ENCODE measurements at places on chromosomes 2 and 18.

DNA sequence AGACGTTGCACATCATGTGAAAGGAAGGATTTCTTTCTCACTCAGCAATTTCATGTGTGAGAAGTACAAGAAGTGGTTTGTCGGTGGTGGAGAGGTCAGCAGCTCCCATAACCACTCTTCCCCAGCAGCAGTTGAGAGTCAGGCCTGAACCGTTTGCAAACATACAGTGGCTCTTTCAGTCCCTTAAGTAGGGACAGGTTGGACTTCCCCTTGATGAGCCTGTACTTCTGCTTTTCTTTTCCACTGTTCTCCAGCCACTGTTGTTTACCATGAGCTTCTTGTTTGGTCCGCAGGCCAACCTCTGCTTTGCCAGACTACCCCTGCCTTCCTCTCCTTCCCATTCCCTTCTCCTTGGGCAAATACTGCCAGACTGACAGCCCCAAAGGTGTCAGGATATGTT, 391.3 kb upstream of the CELF4 start:
- DNase-seq: no peak

- no peak for DNase-seq
These were observed 33.2 kb upstream of the MTIF2 start for GRCh38 chr2:55302241-55302640.

DNA sequence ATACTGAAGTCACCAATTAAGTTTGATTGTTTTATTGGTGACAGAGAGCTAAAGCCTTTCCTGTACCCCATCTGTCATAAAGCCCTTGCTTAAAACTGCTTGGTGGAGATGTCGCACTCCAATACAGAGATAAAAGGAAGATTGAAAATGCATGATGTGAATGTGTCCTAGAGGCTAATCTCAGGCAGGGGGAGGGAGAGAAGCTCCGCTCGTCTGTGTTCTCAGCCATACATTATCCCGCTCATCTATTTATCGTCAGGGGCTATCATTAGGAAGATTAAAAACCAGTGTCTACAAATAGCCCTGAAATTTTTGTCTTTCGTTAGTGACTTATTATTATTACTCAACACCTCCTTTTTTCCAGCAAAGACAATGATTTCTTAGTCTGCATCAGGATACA, 110.3 kb downstream of the CMPK2 start:
- no peak for DNase-seq

DNA sequence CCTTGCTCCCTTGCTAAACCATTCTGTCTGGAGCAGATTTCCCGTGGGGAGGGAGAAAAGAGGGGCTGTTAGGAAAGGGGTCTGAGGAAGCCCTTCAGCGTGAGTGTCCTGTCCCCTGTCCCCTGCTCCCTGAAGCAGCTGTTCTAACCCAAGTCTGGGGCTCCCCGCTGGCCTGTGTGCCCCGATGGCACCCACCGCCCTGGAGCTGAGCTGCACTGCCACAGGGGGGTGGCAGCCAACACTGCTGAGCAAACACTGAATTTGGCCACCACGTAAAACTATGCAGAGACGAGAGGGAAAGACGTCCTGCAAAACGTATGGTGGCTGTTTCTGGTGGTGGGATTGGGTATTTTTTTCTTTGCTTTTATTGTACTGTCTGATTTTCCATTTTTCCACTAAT, 17.9 kb downstream of the KCNG2 start:
- no peak for DNase-seq

DNA sequence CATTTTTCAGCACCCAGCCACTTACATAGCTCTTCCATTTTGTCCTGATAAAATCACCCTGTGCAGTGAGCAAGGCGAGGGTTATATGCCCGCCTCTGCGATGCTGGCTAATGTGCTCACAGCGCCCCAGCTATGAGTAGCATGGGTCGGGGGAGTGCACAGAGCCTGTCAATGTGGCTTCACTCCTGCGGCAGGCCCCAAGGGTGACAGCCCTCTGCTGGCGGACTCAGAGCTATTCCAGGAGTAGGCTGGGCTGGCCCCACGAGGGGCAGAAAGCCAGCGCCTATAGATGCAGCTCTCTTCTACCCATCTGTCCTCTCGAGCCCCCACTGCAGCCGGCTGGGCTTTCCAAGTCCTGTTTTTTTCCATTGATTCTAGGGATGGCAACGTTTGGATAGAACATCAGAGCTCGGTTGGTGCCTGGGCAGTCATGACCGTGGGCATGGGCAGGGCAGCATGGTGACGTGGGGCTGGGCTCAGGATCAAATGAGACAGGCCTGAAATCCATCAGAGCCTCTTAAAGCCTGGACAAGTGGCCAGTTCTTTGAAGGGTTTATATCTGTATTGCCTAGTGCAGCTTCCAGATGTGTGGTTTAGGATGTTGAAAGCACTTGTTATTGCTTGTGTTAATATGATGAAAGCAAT, 134.7 kb downstream of the MCFD2 start:
- DNase-seq: peak; percentile 77

- no peak for DNase-seq
These were observed 2.1 kb upstream of the TRIB2 start for GRCh38 chr2:12714391-12715221.

- peak; percentile 2 for DNase-seq
These were observed 1.7 kb downstream of the MARS2 start for GRCh38 chr2:197706839-197707207.

DNA sequence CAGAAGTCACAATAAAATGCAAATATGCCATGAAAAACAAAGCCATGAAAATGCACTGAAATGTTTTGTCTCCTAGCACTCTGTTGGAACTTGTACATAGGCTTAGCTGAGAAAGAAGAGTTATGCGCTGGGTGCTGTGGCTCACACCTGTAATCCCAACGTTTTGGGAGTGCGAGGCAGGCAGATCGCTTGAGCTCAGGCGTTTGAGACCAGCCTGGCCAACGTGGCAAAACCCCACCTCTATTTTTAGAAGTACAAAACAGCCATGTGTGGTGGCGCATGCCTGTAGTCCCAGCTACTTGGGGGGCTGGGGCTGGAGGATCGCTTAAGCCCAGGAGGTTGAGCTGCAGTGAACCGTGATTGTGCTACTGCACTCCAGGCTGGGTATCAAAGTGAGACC, 39.9 kb downstream of the IRS1 start:
- DNase-seq: no peak

DNA sequence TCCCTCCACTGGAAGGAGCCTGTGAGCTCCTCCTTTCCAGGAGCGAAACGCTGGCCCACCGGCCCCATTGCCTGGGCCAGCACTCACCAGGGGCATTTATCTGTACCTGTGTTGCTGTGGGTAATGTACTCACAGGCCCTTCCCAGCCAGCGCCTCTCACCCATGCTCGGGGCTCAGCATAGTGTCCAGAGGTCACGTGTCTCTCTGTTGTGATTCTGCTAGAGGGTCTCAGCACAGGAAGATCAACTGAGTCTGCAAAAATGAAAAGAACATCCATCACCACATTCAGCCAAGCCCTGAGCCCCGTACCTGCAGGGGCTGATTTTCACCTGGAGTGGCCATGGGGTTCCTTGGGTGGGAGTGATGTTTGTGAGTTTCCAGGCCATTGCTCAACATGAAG, 103.1 kb upstream of the TPO start:
- DNase-seq: no peak

- no peak for DNase-seq
These were observed 62.9 kb downstream of the NOL10 start for GRCh38 chr2:10626837-10627236.

DNA sequence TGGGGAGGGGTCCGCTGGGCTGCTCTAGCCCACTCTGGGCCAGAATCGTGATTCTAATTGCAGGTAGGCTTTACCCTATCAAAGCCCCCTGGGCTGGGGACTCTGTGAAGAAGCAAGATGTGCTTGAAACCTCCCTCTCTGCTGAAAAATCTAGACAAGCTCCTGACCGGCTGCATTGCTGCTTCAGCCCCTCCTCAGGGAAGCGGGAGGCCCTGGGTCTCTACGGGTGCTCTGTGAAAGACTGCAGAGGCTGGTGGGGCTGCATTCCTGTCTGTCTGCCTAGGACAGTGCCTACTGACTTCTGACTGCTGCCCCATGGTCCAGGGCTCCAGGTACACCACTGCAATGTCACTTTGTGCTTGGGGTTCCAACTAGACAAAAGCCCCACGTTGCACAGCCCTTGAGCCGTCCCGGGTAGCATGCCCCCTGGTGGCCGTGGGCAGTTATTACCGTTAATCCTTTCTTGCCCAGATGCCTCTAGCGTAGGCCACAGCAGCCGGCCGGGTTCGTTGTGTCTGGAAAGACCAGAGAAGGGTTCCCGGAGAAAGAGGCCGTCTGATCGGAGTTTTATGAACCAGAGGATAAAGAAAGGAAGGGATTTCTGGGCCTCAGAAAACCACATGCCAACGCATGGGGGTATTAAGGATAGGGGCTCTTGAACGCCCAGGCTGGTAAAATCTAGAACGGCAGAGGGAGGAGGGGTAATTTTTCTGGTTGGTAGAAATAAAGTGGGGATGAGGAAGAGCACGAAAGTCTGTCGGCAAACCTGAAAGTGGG, 15.9 kb upstream of the C1QL2 start:
- no peak for DNase-seq

DNA sequence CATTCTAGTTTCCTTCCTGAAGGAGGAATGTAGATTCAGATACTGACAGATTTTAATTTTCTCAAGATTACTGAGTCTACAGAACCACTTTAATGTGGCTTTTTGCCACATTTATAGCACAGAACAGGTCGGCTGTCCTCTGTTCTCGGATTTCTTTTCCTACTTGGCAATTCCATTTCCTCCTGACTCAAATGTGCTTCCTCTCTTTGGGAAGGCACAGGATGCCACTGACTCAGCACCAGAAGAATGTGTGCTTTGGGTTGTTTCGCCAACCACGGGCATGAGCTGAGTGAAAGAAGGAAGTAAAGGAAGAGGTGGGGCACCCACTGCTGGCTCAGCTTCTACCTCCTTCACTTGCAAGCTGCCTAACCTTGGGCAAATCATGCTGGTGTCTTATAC, 970.6 kb upstream of the ACVR2A start:
- DNase-seq: no peak

All from muscle of back (tissue), 13 donors.